Stimulated activated CD4-positive, alpha-beta T cell treated with anti-CD3 and anti-CD28 coated beads, Interleukin-15, amount 100 ng/mL, for 1 hour (primary cell): ENCODE measurements at places on chromosomes 2 and 18.

DNA sequence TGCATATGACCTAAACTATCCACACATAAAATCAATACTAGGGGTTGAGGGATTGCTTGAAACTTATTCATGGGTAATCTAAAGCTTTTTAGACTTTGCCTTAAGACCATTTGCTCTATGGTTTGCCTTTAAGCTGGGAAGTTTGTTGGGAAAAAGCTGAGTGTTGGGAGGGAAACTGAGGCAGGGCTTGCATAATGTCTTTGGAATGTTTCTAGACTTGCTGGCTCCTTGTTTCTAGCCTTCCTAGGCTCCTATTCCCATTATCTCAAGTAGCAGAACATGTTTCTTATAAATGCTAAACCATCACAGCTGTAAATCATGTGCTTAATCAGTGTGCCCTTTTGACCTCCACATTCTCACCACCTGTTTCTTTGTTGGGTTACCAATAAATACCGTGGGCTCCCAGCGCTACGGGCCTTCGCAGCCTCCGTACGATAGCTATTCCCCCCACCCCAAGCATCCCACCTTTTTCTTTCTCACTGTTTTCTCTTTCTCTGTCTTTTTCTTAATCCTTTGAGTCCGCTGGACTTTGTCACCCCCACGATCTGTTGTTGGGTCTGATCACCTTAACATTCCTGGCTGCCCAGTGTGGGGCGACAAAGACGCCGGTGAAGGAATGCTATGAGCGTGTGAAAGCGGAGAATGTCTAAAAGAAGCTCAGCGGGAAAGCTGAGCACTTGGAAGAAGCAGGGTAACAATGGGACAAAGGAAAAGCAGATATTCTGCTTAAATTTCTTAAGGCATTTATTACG is 49.4 kb upstream of the CWC22 start:
- no peak for DNase-seq

GRCh38 chr2:204280262-204280668 is 265.0 kb upstream of the PARD3B start:
- DNase-seq: no peak

DNA sequence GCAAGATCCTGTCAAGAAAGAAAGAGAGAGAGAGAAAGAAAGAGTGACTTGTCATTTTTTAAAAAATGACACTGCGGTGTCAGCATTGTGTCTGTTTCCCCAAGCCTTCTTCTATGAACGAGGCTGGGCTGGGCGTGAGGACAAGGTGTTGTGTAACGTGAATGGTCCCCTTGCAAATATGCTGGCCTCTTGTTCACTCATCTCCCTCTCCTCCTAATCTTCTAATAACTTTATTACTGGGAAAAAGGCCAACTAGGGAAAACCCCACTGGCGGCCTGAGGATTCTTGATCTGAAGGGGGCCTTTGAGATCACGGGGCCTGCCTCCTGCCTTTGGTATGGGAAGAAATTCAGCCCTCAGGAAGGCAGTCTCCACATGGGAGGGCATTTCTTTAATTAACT is 163.1 kb downstream of the MIB1 start:
- DNase-seq: no peak

DNA sequence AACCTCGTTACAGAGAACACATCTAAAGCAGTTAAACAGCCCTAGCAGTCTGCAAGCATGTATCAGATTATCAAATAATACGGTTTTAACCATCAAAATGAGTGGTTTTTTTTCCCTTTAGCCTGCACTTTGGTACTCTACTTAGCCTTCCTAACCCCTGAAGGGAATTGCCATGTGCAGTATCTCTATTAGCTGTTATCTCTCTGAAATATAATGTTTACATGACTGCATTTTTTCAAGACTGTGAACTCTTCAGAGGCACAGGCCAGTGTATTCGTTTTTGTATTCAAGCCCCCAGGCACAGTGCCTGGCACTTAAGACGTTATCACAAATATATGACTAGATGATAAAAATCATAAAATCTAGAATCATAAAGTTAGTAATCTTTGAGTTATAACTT is 509.5 kb downstream of the PARD3B start:
- no peak for DNase-seq

DNA sequence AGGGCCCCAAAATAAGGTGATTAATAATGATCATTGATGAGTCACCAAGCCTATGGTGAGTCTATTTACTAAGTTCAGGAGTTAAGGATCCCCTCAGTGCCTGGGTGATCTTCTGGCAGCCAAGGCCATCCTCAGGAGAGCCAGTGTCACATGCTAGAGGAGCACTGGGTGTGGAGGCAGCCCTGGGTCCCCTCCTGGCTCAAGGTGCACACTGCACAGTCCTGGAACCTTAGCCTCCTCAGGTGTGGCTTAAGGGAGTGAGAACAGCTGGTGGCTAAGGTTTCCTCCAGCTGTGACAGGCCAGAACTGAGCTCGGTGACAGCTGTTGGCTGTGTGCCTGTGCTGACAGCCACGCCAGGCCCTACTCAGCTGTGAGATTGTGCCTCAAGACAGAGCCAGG is 52.1 kb upstream of the ACAA2 start:
- DNase-seq: no peak

GRCh38 chr2:167929484-167929883 is 317.9 kb downstream of the STK39 start:
- DNase-seq: no peak

- DNase-seq: no peak
Observed at GRCh38 chr2:120432293-120432975, 86.5 kb downstream of the INHBB start.

GRCh38 chr18:35247412-35248249 is 6.8 kb downstream of the ZNF397 start:
- DNase-seq: no peak

GRCh38 chr2:219293736-219294231 is 14.6 kb downstream of the DNAJB2 start:
- DNase-seq: no peak

- DNase-seq: no peak
Observed at GRCh38 chr2:86675511-86676015, 44.5 kb upstream of the RMND5A start.

GRCh38 chr2:27489118-27489497 is 435 bp downstream of the IFT172 start:
- no peak for DNase-seq

- no peak for DNase-seq
Observed at GRCh38 chr2:70671092-70671675, 96.8 kb downstream of the ADD2 start.
